ENCODE measurements at places on chromosomes 4 and X.

- DNase-seq: no peak
Observed at GRCh38 chr4:55237839-55238238, 108.2 kb upstream of the SRD5A3 start.

DNA sequence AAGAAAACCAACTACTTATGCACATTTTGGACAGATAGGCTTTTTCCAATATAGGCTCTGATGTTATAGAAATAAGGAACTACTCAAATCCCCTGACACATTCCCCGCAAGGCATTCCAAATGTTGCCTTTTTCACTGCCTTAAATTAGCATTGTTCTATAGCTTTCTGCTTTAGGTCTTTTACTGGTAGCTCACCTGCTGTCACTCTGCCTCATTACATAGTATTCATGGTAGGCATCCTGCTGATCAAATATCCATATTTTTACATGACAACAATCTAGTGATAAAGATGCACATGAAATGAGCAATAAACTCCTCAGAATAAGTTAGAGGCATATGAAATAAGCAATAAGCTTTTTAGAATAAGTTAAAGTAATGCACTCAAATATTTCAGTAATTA, 542.7 kb downstream of the FAM133A start:
- DNase-seq: no peak

DNA sequence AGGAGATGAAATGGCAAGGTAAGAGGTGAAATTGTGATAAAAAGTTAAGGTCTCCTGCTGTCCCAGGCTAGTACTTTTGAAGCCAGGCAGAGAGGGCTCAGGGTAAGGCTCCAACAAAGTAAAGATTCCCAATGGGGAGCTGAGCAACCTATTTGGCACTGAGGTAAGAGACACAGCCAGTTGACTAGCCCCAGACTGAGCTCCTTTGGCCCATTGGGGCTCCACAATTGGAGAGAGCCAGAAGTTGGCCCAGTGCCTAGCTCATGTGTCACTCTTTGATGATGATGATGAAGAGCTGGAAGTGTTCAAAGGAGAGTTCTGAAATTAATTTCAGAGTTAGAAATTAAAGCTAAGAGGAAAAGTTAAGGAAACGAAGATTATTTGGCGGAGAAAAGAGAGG, 94.6 kb downstream of the RLIM start:
- no peak for DNase-seq

- no peak for DNase-seq
Observed at GRCh38 chrX:128543114-128543513, 490.9 kb upstream of the ACTRT1 start.

GRCh38 chrX:39327255-39327654, 526.0 kb downstream of the MID1IP1 start:
- no peak for DNase-seq

GRCh38 chr4:146762016-146762415, 123.3 kb downstream of the POU4F2 start:
- DNase-seq: no peak

DNA sequence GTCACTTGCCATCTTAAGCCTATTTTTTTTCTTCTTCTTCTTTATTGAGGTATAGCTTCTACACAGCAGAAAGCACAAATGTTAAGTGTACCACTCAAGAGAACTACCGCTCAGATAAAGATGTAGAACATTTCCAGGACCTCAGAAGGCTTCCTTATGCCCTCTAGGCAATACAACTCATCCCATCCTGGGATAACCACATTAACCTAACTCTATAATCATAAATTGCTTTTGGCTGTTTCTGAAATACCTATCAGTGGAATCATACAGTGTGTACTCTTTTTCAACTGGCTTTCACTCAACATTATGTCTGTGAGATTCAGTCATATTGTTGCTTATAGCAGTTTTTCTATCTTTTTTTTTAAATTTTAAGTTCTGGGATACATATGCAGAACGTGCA, 51.7 kb downstream of the ARFIP1 start:
- DNase-seq: no peak
